Amniotic epithelial cell (primary cell): ENCODE measurements at places on chromosomes 2 and 18.

- peak; percentile 20 for DNase-seq
Observed at GRCh38 chr2:112029164-112029563, 25.9 kb upstream of the TMEM87B start.

- DNase-seq = no peak
Observed at GRCh38 chr2:221484761-221485502, 87.2 kb downstream of the EPHA4 start.

DNA sequence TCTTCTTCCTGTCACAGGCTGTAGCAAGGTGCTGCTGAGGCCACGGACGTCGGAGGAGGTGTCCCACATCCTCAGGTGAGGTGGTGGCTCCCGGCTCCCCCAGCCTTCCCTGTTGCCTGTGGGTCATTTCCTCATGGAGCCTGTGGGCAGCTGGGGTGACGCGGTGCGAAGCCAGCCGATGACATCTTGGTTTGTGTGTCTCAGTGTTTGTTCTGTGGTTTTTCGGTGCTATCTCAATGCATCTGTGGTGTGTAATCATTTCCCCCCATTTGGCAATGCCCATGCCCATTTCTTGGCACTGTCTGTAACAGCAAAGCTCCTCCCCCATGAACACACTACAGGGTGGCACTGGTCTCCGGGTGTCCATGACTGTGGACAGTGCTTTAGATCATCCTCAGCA is 6.6 kb downstream of the D2HGDH start:
- DNase-seq = peak; percentile 23

DNA sequence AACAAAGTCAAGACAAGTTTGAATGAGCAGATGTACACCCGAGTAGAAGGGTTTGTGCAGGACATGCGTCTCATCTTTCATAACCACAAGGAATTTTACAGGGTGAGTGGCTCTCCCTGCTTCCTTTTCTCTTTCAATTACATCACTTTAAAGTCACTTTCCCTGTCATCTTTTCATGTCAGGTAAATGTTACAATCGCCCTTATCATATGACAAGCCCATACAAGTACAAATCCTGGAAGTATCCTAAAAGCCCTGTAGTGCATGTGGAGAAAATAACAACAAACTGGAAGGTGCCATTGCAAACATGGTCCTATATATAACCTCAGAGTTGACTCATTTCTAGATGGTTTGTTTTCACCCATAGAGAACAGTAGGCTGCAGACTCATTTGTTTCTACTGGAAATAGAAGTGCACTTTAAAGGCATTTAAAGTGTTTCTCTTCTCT is 126.0 kb downstream of the SP100 start:
- DNase-seq = peak; percentile 36

GRCh38 chr2:220315098-220315823 is 687.8 kb downstream of the SLC4A3 start:
- peak; percentile 19 for DNase-seq

GRCh38 chr2:54570925-54571694 is 115.0 kb downstream of the SPTBN1 start:
- DNase-seq = peak; percentile 96

DNA sequence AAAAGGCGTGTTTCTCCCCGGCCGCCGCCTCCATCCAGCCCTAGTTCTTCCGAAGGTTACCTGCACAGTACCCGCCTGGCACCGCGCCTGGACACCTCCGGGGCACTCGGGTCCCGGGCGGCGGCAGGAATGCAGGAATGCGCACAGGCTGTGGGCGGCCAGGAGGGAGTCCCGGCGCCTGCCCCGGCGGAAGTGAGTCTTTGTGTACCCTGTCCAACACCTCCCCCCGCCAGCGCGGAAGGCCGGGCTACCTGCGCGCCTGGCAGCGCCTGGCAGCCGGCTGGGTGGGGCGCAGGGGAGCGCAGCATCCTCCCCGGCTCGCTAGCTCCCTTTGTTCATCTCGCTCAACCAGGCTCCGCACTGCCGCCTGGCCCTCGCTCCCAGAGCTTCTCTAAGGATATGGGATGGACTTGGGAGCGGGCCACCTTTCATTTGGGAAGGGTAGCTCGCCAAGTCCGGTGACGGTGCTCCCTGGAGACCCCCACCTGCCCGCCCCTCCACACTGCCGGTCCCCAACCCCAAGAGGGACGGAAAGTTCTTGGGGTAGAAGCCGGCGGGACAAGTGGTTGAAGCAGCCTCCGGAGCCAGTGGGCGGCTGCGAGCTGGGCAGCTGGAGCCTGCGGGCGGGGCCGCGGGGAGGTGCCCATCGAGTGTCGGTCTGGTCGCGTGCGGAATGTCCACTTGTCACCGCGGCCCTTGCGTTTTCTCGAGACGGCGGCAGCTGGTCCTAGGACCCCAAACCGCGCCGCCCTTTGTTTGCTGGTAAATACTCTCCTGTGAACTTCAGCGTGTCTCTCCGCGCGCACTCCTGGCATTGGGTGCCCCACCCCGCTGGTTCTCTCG is 1.2 kb upstream of the ST6GAL2 start:
- DNase-seq = no peak

DNA sequence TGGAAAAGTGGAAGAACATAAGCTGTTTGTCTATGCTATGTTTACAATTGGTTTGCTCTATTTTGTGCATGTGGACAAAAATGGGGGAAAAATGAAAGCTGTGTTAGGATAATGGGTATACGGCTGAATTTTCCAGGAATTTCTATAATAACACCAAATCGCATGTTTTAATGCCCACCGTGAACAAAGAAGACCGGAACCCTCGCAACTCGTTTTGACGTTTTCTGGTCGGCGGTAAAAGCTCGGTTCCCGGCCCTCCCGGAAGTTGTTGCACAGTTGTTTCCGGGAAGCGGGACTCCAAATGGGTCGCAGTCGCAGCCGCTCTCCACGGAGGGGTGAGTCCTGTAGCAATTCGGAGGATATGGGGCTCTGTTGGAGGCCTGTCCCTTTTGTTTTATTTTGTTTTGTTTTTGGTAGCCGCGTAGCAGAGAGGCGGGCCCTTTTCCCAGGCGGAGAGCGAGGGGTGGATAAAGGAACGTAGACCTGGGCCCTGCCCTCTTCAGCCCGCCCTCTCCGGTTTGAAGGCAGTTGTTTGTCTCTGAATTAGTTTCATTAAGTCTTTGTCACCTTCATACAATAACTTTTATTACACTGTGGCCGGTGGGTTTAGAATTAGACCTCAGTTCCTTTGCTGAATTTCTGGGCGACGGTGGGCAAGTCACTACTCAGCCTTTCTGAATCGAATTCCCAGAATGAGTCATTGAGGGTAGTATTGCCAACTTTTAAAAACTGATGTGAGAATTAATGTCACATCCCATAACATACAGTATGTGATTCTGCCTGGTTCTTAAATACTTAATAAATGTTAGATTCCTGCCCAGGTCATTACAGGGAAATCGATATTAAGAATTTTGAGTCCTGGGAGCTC is at the start of gene SNRNP27:
TSS of gene SNRNP27 (plus strand) at position 273 of the 868 bp plus-strand sequence. CDS start at position 302, 29 bp downstream.
- peak; percentile 76 for DNase-seq

DNA sequence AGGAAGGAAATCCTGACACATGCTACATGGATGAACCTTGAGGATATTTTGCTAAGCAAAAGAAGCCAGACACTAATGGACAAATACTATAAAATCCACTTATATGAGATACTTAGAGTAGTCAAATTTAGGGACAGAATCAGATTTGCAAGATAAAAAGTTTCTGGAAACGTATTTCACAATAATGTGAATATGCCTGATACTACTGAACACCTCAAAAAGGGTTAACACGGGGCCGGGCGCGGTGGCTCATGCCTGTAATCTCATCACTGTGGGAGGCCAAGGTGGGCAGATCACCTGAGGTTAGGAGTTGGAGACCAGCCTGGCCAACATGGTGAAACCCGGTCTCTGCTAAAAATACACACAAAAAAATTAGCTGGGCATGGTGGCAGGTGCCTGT is 1.7 kb upstream of the RMC1 start:
- no peak for DNase-seq

DNA sequence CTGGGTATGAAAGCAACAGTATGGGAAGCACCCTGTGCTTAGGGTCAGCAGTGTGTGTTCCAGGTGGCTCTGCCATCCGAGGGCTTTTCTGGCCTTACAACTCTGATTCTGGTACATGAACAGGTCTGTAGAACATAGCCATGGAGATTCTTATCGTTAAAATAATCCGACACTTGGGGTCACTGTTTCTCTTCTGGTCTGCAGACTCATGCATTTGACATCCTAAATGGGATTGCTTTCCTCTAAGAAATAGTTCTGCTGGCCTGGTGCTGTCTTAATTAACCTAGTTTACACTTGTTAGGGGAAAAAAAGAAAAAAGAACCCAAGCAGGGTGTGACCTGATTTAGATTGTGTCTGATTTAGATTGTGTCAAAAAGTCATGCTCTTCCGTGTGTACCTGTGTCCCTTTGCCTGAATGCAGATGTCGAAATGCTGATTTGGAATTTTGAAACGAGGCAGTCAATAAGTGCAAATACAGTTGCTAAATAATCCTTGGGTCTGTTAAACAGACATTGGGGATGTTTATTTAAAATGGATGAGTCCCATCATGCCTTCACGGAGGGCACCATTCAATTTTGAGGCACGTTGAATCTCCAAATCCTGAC is 59.6 kb downstream of the TRPM8 start:
- peak; percentile 56 for DNase-seq
